ENCODE measurements at places on chromosomes 6 and 20. TPM values are rescaled to one million over a fixed set of nuclear protein-coding genes. Genes with fewer than 3 reads are reported as not detected.

LY6G6C gene
- 0.67 TPM for total RNA-seq

HLA-DOA gene
- 3.1 TPM for total RNA-seq

MBOAT1 gene
- total RNA-seq = 12.3 TPM

PAK5 gene
- total RNA-seq = not detected

GRCh38 chr6:101125380-101125971 lies 244.3 kb upstream of the ASCC3 start:
- DNase-seq = no peak

DNA sequence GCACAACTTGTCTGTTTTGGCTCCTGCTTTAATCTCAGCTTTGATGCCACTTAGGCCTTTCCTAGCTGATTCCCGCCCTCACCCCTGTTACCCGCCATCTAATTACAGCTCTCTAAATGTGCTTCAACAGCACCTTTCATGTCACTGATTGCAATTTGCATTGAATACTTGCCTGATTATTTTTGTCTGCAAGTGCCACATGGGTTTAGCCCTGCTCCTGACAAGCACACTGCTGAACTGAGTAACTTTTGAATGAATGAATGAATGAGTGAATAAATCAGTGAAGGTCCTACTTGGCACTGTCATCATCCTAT lies 591 bp upstream of the DCBLD1 start:
- DNase-seq = no peak
